Retina (tissue), 1 donor: ENCODE measurements at places on chromosomes 1 and 21.

DNA sequence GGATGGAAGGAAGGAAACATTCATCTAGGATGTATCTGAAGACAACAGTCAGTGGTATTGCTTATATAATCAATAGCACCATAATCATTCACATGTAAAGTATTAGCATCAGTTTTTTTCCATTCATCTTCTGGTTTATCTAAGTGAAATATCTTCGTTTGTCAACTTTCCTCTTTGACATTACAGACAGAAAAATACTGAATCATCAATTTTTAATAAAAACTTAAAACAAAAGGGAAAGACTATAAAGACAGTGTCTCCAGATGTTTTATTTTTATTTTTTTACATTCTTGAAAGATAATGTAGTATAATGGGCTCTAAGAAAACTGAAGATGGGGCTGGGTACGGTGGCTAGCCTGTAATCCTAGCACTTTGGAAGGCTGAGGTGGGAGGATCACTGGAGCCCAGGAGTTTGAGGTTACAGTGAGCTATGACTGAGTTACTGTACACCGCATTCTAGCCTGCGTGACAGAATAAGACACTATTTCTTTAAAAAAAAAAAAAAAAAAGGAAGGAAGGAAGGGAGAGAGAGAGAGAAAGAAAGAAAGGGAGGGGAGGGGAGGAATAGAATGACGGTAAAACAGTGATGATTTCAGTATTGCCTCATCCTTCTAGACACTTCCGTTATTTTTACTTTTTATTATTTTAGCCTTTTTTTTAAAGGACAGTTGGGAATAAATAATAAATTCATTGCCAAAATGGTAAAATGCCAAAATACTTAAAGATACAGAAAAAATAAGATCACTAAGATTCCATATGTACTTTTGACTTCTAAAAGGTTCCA is 89.5 kb downstream of the NRIP1 start:
- no peak for DNase-seq

DNA sequence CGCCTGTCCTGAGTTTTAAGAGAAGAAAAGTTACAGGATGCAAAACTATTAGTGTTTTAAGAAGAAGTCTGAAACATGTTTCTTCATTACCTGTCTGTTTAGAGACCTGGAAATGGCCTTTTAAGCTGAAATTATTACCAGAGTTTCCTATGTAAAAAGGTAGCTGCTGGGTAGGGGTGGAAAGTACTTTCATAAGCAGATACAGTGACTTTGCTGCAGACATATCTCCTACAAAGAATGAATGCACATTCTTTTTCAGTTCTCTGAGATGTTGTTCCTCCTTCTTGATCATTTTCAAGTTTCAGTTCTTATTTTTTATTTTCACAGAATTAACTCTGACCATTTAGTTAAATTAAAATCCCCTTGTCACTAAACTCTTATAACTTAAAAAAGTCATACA is 1329.6 kb downstream of the KCNT2 start:
- no peak for DNase-seq

DNA sequence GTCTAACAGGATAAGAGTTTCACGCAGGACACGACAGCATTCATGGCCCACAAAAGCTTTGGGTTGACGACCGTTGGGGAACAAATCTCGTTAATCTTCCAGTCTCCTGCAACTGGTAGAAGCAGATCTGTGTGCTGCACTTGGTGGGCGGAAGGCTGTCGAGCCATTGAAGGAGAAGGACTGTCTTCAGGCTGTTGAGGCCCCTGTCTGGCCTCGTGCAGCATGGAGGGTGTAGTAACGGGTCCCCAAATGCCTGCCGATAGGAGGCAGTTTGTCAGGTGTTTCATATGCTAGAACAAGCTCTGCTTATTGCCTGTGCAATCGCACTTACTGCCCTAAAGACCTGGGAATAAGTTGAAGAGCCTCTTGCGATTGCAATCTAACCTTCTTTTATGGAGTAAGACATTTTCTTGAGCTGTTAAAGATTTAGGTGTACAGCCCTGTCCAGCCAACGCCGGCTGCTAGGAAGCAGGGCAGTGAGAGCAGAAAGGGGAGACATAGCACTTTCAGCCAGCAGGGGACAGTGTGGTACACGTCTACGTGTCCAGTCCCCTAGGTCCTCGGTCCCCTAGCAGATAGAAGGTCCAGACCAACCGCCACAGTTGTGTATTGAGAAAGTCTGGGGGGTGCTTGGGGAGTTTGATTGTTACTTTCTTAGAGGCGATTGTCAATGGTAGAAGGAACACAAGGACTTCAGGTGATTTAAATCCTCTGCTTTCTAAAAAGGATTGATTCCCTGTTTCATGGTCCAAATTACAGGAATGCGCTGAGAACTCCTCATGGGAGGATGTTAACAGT is 102.3 kb upstream of the TMPRSS2 start:
- DNase-seq, result peak; percentile 57

DNA sequence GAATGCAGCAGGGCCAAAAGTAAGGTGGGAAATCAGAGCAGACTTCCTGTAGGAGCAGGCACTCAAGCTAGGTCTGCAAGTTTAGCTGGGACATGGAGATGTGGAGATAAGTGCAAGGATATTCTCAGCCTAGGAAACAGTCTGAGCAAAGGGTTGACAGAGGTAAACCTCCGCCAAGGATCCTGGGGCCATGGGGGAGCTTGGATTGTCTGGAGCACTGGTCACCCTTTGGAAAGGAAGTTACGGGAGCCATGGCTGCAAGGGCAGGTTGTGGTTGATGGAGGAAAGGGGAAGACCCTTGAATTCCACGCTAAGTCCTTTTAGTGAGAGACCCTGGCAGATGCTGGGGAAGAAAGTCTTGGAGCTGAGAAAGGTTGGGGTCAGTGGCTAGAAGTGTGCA is 150.9 kb downstream of the PTPRU start:
- DNase-seq, result no peak

DNA sequence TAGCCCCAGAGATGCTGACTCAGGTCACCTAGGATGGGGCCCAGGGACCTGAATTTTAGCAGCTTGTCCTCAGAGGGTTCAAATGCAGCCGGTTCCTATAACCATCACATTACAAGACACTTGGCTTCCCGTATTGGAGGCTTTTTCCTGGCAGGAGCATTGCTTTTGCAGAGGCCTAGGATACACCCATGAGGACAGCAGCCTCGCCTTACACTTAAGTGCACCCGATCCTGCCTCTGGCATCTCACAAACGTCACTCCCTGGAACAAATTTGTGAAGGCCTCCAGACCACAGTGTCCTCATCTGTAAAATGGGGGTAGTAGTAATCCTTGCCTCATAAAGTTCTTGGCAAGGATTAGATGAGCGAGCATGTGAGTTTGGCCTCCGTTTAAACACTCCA is 130.0 kb downstream of the KAZN start:
- no peak for DNase-seq

GRCh38 chr1:16209132-16209846 is 3.2 kb downstream of the ARHGEF19 start:
- DNase-seq, result no peak

DNA sequence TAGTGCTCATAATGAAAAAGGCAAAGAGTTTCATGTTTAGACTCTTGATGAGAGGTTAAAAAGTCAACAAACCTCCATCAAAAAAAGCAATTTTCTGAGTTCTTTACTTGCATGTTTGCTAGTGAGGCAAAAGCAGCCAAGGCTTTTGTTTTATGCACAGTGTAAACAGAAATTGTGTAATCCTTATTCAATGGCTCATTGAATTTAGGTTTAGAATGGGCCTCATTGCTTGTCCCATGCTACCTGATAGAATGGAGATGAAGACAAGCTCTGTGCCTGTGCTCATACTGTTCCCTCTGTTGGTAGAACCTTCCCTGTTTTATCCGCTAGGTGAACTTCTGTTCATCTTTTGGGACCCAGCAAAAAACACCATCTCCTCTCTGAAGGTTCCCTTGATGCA is 10.0 kb upstream of the LRRC8D start:
- no peak for DNase-seq

DNA sequence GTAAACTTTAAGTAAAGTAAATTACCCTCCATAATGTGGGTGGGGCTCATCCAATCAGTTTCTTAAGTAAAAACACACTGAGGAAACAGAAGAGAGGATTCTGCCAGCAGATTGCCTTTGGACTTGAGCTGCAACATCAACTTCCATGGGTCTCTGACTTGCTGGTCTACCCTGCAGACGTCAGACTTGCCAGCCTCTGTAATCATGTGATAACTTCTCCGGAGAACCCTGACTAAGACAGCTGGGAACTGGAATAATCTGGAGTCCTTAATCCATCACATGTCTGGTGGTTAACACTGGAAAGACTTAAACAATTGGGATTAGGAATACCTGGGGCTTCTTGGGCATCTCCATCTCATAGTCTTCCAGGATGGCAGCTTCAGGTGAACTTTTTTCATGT is 13.2 kb upstream of the CEP350 start:
- DNase-seq, result no peak

DNA sequence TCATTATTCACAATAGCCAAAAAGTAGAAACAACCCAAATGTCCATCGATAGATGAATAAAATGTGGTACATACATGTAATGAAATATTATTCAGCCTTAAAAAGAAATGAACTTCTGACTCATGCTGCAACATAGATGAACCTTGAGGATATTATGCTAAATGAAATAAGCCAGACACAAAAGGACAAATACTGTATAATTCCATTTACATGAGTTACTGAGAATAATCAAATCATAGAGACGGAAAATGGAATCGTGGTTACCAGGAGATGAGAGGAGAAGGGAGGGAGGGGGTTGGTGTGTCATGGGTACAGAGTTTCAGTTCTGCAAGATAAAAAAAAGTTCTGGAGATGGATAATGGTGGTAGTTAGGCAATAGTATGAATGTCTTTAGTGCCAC is 184.1 kb downstream of the PSMG1 start:
- no peak for DNase-seq

- DNase-seq, result no peak
Observed at GRCh38 chr21:37292941-37293340, 25.8 kb upstream of the VPS26C start.

DNA sequence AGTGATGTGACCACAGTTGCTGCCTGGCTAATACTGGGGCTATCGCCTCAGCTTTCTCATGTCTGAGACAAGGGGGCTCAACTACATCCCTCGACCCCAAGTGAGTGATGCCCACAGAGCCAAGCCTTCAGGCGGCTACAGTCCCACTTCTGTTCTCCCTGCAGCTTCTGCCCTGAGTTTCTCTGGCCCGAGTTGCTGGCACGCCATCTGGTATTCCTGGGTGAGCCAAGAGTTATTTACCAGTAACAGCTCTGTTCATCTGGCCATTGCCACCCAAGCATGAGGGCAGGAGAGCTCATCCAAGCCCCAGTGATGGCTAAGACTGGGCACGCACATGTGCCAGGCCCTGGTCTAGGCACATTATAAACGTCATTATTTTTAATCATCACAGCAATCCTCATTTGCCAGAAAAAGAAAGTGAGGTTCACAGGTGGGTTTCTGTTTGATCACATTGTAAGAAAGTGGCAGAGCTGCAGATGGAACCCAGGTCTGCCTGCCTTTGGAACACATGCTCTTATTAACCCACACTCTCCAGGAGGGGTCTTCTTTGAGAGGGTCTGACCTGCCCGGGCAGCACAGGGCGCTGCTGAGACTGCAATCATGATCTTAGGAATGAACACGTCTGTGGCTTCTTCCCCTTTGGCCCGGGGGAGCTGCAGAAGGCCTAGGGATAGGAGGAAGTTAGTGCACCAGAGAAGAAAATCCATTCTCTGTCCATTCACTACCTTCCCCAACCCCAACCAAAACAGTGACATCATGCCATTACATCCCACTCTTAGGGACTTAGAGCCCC is 27.5 kb downstream of the KCND3 start:
- no peak for DNase-seq

- DNase-seq, result no peak
Observed at GRCh38 chr1:161494091-161494735, 11.0 kb upstream of the FCGR2A start.

- no peak for DNase-seq
Observed at GRCh38 chr1:228151180-228151925, 1.6 kb downstream of the GJC2 start.

GRCh38 chr1:235683653-235684052 is 34.1 kb upstream of the GNG4 start:
- DNase-seq, result no peak

DNA sequence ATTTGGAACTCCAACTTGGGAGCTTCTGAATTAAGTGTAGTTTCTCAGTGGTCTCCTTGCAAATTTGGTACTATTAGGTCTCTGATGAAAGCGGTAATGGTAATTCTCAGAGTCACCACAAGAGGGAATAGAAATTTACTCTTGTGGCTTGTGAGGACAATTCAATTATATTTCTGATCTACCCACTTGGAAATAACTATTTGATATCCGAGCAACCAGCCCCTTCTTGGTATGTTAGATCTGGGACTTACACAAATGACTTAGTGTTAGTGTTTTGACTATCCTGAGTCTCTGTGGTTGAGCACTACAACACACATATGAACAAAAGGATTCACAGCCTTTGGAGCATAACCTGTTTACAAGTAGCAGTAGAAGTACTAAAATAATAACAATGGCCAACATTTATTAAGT is 68.1 kb downstream of the RPS6KA1 start:
- DNase-seq, result peak; percentile 37

DNA sequence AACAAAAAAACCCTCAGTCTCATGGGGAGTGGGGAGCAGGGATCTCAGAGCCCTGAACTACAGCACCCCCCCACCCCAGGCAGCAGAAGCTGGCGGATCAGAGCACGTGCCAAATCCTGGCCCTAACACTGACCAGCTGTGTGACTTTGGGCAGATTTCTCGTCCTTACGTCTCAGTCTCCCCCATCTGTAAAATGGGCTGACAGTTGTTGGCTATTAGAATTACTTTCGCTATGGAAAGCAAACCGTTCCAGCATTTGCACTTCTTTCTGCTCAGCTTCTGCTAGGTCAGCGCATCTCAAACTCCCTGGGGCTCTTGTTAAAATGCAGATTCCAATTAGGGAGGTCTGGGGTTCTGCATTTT is 15.5 kb downstream of the TNFRSF8 start:
- no peak for DNase-seq

DNA sequence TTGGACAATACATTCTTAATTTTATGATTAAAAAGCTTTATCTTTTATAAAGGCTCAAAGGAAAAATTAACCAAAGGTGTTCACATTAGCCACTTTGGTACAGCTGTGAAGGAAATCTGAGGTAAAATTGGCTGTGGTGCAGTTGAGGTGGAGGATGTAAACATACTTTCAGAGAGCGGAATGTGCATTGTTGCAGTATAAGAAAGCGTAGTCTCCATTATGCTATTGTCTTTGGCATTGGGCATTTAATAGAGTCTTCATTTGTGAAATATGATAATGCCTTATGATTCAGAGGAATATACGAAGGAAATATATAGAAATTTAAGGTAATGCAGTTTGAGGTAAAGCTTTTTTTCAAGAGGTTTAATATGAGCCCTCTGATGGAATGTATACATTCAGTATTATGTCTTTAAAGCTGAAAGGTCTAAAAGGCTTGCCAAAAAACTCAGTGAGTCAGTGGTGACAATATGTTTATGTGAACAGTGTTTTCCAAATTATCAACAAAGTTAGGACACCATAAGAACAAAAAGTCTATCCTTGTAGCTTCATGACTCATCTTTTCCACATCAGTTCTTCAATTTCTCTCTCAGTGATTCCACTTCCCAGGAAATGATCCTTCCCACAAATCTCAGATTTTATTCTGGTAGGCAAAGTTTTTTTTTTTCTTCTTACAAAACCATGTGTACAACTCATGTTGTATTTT is 26.9 kb upstream of the DDR2 start:
- no peak for DNase-seq
